ENCODE measurements at places on chromosomes 16 and 17. TPM values are rescaled to one million over a fixed set of nuclear protein-coding genes. Genes with fewer than 3 reads are reported as not detected.

The EXOSC6 gene
- total RNA-seq = 17.2 TPM

The SP6 gene
- total RNA-seq = 0.19 TPM

The KRT17 gene
- 2.8 TPM for total RNA-seq

The ASPA gene
- total RNA-seq = 9.7 TPM

The AANAT gene
- total RNA-seq = not detected

Data from posterior vena cava (tissue), 2 donors.